ENCODE measurements at places on chromosomes 16 and 17. TPM values are rescaled to one million over a fixed set of nuclear protein-coding genes. Genes with fewer than 3 reads are reported as not detected.
A peak's percentile ranks its signal among the peaks of the same experiment; 100 is the strongest.

DNA sequence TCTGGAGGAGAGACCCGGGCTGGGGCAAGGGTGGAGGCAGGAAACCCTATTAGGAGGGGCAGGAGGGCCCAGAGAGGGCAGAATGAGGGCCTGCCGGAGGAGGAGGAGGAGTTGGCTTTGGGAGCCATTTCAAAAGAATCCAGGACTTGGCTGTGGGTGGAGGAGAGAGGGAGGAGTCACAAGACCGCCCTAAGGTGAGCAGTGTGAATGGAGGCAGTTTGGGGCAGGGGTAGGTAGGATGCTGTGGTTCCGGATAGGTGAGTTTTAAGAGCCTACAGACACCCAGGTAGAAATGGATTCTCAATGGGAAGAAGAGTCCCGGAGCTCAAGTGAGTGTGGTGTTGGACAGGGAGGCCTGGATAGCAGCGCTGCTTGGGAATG, 80.3 kb downstream of the ARHGAP23 start:
- H3K4me1 ChIP-seq, result no peaks in the 10 kb centered on the region
- no peak overlapping the region for H3K4me3 ChIP-seq
- H3K36me3 ChIP-seq, result no peaks in the 10 kb centered on the region
- no peak overlapping the region for H3K27ac ChIP-seq

GRCh38 chr16:70534971-70535370, 11.4 kb downstream of the SF3B3 start:
- no peaks in the 10 kb centered on the region for H3K27me3 ChIP-seq
- no peak overlapping the region for H3K4me3 ChIP-seq
- H3K4me1 ChIP-seq, result no peaks in the 10 kb centered on the region
- peaks cover 27% of the 10 kb centered on the region for H3K36me3 ChIP-seq
- DNase-seq, result no peak
- H3K27ac ChIP-seq, result no peak overlapping the region

GRCh38 chr16:19346335-19346922, 60.9 kb downstream of the CLEC19A start:
- DNase-seq, result no peak
- no peaks in the 10 kb centered on the region for H3K36me3 ChIP-seq
- no peak overlapping the region for H3K4me3 ChIP-seq
- H3K27ac ChIP-seq, result no peak overlapping the region
- no peaks in the 10 kb centered on the region for H3K4me1 ChIP-seq

GRCh38 chr16:85659805-85660511, 28.8 kb downstream of the GINS2 start:
- DNase-seq, result peak; percentile 67
- H3K4me1 ChIP-seq, result no peaks in the 10 kb centered on the region
- H3K36me3 ChIP-seq, result peaks cover 46% of the 10 kb centered on the region

DNA sequence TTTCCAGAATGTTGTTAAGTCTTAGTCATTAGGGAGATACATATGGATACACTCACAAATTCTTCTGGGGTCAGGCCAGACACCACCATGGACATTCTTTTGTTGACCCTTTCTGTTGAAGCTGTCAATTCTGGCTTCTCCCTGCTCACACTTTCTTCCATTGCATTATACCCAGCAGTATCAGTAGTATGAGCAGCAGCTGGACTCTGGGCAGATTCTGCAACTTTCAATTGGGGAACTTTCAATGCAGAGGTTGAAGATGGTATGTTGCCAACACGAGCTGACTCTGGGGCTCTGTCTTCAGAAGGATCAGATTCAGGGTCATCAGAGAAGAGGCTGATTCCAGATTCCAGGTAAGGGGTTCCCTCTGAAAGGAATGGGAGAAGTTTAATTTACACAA, 45.8 kb downstream of the RND2 start:
- H3K4me1 ChIP-seq, result no peaks in the 10 kb centered on the region
- H3K27me3 ChIP-seq, result no peaks in the 10 kb centered on the region
- H3K27ac ChIP-seq, result no peak overlapping the region
- H3K4me3 ChIP-seq, result no peak overlapping the region

DNA sequence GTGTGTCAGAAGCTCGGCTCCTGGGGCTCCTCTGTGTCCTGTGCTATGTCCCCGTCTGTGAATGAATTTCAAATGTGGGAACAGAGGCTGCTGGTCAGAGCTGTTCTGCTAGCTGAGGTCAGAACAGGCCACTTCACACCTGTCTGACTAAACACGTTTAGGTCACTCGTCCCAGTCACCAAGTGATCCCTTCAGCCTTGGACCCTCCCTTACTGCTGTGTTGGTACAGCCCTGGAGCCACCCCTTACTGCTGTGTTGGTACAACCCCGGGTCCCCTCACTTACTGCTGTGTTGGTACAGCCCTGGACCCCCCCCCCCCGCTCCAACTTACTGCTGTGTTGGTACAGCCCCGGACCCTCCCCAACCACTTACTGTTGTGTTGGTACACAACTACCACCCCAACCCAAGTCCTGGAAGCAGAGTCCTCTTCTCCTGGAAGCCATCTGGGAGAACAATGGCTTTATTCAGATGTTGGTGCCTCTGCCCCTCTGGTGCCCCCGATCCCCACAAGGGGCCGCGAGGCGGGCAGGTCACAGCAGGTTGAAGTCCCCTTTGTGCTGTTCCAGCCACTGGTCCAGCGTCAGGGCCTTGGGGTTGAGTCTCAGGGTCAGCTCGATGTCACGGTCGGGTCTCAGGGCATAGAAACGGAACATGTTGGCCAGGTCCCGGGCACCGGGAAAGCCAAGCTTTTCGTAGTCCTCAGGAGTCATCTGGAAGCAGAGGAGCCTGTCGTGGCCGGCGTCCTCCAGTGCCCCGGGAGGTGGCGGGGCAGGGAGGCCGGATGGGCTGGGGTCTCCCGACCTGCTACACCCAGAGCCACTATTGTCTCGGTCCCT, 13.0 kb downstream of the NMRAL1 start:
- no peaks in the 10 kb centered on the region for H3K27me3 ChIP-seq
- H3K4me3 ChIP-seq, result no peak overlapping the region
- DNase-seq, result no peak
- H3K36me3 ChIP-seq, result peaks cover 8% of the 10 kb centered on the region

GRCh38 chr16:12530302-12530701, 273.4 kb downstream of the CPPED1 start:
- H3K4me1 ChIP-seq, result no peaks in the 10 kb centered on the region
- H3K4me3 ChIP-seq, result no peak overlapping the region
- no peaks in the 10 kb centered on the region for H3K36me3 ChIP-seq
- H3K27ac ChIP-seq, result no peak overlapping the region
- DNase-seq, result no peak
- no peaks in the 10 kb centered on the region for H3K27me3 ChIP-seq

DNA sequence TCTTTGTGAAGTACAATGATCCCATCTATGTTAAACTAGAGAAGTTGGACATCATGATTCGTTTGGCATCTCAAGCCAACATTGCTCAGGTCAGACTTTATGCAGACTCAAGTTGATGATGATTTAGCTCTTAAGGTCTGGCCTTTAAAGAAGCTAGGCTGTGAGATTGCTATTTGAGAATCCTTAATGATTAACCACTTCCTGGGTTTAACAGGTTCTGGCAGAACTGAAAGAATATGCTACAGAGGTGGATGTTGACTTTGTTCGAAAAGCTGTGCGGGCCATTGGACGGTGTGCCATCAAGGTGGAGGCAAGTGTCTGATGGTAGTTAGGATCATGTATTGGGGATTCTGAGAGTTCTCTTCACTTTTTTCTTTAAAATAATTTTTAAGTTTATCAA, 40.3 kb downstream of the AP2B1 start:
- peaks cover 28% of the 10 kb centered on the region for H3K36me3 ChIP-seq
- no peaks in the 10 kb centered on the region for H3K27me3 ChIP-seq
- H3K4me3 ChIP-seq, result no peak overlapping the region
- no peak overlapping the region for H3K27ac ChIP-seq
- no peaks in the 10 kb centered on the region for H3K4me1 ChIP-seq

DNA sequence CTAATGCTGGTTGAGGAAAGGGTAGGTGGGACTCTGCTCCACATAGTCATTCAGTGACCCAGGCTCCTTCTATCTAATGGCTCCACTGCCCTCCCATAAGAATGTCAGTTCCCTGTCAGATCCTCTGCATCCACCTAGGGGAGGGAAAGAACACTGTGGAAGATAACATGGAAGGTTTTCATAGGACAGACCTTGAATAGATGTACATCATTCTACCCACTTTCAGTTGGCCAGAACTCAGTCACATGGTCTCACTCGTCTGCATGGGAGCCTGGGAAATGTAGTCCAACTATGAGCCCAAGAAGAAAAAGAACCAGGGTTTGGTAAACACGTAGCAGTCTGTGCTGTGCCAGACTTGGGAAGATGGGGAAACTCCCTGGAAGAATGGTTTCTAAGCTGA, 27.1 kb upstream of the SCNN1B start:
- H3K27me3 ChIP-seq, result no peaks in the 10 kb centered on the region
- H3K4me1 ChIP-seq, result no peaks in the 10 kb centered on the region
- no peak for DNase-seq
- no peak overlapping the region for H3K4me3 ChIP-seq
- H3K36me3 ChIP-seq, result no peaks in the 10 kb centered on the region

GRCh38 chr16:3216263-3216640, 18.7 kb downstream of the ZNF200 start:
- no peak for DNase-seq
- no peaks in the 10 kb centered on the region for H3K27me3 ChIP-seq
- H3K36me3 ChIP-seq, result no peaks in the 10 kb centered on the region
- no peak overlapping the region for H3K27ac ChIP-seq

GRCh38 chr16:48949636-48950035, 332.0 kb downstream of the CBLN1 start:
- no peak overlapping the region for H3K27ac ChIP-seq
- no peaks in the 10 kb centered on the region for H3K4me1 ChIP-seq
- no peaks in the 10 kb centered on the region for H3K36me3 ChIP-seq
- H3K4me3 ChIP-seq, result no peak overlapping the region

- H3K4me1 ChIP-seq, result no peaks in the 10 kb centered on the region
- H3K4me3 ChIP-seq, result no peak overlapping the region
- H3K27me3 ChIP-seq, result no peaks in the 10 kb centered on the region
- H3K36me3 ChIP-seq, result no peaks in the 10 kb centered on the region
- H3K27ac ChIP-seq, result no peak overlapping the region
These were observed 232.3 kb downstream of the XYLT1 start for GRCh38 chr16:17238285-17239028.

DNA sequence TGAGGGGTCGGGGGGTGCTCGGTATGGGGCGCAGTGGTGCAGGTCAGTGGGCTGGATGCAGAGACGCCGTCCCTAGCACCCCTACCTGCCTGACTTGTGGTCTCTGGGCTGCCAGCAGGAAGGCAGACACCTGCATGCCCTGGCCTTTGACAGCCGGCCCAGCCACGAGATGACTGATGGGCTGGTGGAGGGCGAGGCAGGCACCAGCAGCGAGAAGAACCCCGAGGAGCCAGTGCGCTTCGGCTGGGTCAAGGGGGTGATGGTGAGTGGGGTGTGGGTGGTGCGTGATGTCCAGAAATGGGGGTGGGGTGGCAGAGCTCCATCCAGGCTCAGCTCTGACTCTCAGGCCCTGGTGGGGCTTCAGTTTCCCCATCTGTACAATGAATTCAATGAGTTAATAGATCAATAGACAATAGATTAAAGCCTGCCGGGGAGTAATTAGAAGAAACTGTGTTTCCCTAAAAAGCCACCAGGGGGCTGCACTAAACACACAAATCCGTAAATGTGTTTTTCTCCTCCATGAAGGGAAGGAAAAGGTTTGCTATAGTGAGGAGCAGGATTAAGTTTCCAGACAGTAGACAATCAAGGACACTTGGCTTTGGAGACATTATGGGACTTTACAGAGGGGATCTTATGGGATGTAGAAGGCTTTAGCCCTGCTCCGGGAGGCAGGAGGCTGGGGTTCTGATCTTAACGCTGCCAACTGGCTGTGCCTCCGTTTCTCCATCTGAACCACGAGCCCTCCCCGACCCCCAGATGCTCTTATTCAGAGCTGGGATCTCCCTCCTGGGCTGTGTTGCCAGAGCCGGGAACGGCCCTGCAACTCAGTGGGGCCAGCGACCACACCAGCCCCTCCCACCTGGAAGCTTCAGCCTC, 2.2 kb downstream of the SLC12A3 start:
- H3K4me1 ChIP-seq, result no peaks in the 10 kb centered on the region
- H3K27ac ChIP-seq, result no peak overlapping the region
- H3K4me3 ChIP-seq, result no peak overlapping the region
- no peaks in the 10 kb centered on the region for H3K27me3 ChIP-seq

DNA sequence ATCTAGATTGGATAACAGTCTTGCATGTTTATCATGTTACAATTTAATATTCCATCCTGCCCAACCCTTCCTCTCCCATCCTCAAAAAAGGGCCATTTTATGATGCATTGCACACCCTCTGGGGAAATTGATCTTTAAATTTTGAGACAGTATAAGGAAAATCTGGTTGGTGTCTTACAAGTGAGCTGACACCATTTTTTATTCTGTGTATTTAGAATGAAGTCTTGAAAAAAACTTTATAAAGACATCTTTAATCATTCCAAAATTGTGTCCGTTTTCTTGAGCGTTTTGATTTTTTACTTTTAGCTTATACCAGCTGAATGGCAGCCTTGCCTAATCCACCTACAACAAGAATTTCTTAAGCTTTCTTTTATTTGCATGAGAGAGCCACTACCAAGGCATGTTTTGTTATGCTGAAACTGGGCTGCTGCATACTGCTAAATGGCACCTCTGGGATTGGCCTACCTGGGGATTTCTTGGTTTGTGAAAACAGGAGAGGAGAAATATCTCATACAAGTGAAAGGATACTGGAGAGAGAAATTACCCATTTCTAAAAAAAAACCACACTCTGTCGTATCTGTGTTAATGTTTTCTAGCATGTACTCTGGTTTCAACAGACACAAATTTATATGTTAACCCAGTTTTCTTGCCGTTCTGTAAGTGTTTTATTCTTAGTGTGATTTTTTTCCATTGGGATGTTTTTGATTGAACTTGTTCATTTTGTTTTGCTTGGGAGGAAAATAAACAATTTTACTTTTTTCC, 52.2 kb downstream of the TUBD1 start:
- H3K4me1 ChIP-seq, result peaks cover 17% of the 10 kb centered on the region
- no peaks in the 10 kb centered on the region for H3K36me3 ChIP-seq
- H3K27ac ChIP-seq, result peak overlapping the region; percentile 100
- H3K27me3 ChIP-seq, result no peaks in the 10 kb centered on the region
- no peak for DNase-seq

GRCh38 chr16:58850019-58850677, 116.0 kb upstream of the GOT2 start:
- no peaks in the 10 kb centered on the region for H3K27me3 ChIP-seq
- DNase-seq, result no peak
- H3K4me3 ChIP-seq, result no peak overlapping the region
- H3K27ac ChIP-seq, result no peak overlapping the region
- no peaks in the 10 kb centered on the region for H3K4me1 ChIP-seq

GRCh38 chr17:75820094-75821080, 23.8 kb downstream of the UNC13D start:
- no peak overlapping the region for H3K27ac ChIP-seq
- H3K36me3 ChIP-seq, result no peaks in the 10 kb centered on the region
- H3K27me3 ChIP-seq, result no peaks in the 10 kb centered on the region
- no peaks in the 10 kb centered on the region for H3K4me1 ChIP-seq
- H3K4me3 ChIP-seq, result no peak overlapping the region
- no peak for DNase-seq

GRCh38 chr16:3857189-3858043, 23.1 kb downstream of the CREBBP start:
- DNase-seq, result no peak
- no peaks in the 10 kb centered on the region for H3K36me3 ChIP-seq
- H3K4me3 ChIP-seq, result no peak overlapping the region
- no peaks in the 10 kb centered on the region for H3K27me3 ChIP-seq
- H3K27ac ChIP-seq, result peak overlapping the region; percentile 2

The SDR42E2 gene
- not detected for total RNA-seq

The NOG gene
- 0.16 TPM for total RNA-seq

The CEP295NL gene
- 0.82 TPM for total RNA-seq

The TMEM98 gene
- total RNA-seq, result 110 TPM

The MEOX1 gene
- 0.64 TPM for total RNA-seq

All from colonic mucosa (tissue), 4 donors.